Posterior vena cava (tissue), 2 donors: ENCODE measurements at places on chromosomes 5 and 9. TPM values are rescaled to one million over a fixed set of nuclear protein-coding genes. Genes with fewer than 3 reads are reported as not detected.

PCDHB15 gene
- 3.8 TPM for total RNA-seq

IRX1 gene
- total RNA-seq: 0.14 TPM

WDR31 gene
- 2.3 TPM for total RNA-seq

FCN2 gene
- not detected for total RNA-seq

IL3 gene
- total RNA-seq: not detected

C5orf52 gene
- not detected for total RNA-seq

GRIA1 gene
- total RNA-seq: 0.24 TPM

CCL27 gene
- total RNA-seq: 0.33 TPM

SV2C gene
- 0.05 TPM for total RNA-seq

DNA sequence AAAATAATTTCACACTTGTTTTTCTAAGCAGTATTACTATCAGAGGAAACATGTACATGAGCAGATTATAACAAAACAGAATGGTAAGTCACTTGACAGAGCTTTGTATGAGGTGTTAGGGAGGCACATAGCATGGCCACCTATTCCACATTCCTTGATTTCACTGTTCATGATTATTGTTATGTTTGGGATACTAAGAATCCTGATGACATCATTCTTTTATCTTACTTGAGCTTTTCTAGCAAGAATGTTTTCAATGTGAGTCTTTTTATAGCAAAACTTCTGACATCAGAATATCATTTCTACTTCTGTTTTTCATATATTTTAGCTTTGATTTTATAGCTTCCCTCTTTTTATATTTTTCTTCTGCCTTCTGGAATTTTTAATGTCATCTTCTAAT lies 208.2 kb downstream of the DMRTA1 start:
- no peak for DNase-seq

DNA sequence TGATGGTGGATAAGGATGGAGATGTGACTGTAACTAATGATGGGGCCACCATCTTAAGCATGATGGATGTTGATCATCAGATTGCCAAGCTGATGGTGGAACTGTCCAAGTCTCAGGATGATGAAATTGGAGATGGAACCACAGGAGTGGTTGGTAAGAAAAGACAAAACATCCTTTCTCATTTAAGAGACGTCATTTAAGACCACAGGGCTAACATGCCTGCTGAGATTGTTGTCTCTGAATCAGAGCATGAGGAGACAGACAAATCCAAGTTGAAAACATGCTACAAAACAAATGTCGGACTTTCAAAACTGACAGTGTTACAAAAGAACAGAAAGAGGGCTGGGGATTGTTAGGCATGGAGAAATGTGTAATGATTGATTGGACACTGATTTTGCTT lies 4.6 kb downstream of the CCT5 start:
- DNase-seq: no peak

DNA sequence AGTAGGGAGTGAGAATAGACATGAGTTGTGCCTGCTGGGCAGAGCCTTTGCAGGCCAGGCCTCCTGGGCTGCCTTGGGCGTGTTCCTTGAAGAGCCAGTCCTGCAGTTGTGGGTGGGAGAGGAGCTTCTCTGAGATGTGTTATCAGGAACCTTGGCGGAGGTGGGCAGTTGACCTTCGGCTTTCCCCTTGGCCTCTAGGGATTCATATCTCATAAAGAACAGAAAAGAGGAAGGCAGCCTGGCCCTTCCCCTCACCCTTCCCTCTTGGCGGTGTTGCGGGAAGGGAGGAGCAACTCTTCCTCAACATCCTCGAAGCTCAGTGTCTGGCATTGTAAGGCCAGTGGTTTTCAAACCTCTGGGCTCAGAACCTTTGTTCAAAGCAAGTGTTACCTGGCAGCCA lies 59.2 kb downstream of the DAPK1 start:
- no peak for DNase-seq

DNA sequence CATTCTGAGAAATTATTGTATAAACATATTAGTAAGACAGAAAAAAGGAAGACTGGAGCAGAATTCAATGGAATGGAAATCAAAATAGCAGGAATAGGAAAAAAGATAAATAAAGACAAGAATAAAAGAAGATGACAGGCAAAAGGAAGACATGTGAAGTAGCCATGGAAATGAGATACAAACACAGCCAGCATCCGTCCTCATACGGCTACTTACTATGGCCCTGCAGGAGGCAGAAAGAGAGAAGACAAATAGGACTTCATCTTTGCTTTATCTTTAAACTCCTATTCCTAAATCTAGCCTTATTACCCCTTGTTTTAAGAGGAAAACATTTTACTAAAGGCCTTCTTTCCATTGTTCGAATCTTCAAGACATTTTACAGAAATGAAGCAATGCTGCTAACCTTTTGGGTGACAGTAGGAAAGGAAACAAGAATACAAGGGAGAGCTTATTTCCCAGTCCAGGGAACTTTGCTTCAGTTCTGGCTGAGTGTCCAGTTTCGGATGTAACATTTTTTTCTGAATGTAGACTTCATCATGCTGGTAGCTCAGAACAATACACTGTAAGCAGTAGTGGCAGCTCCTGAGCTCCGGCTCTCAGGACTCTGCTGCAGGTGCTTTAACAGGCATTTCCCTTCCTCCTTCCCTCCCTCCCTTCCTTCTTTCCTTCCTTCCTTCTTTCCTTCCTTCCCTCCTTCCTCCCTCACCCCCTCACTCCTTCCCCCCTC lies 106.4 kb upstream of the SLC12A2 start:
- DNase-seq: no peak

DNA sequence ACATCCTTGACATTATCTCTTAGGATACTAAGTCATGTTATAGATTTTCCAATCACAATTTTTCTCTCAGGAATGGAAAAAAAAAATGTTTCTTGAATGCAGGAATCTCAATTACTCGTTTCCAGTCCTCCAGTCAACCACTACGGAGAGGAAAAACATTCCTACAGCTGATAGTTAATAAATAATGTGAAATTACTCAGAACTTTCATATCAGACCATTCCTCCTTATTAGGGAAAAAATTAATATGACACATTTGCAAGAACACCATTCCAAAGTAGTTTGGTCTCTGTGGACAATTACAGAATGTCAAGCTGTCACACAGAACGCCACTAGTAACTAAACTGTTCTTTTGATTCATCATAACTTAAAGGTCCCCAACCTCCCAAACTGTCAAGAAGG lies 31.5 kb downstream of the MED27 start:
- no peak for DNase-seq

GRCh38 chr5:58358501-58359178 lies 101.2 kb downstream of the PLK2 start:
- no peak for DNase-seq

DNA sequence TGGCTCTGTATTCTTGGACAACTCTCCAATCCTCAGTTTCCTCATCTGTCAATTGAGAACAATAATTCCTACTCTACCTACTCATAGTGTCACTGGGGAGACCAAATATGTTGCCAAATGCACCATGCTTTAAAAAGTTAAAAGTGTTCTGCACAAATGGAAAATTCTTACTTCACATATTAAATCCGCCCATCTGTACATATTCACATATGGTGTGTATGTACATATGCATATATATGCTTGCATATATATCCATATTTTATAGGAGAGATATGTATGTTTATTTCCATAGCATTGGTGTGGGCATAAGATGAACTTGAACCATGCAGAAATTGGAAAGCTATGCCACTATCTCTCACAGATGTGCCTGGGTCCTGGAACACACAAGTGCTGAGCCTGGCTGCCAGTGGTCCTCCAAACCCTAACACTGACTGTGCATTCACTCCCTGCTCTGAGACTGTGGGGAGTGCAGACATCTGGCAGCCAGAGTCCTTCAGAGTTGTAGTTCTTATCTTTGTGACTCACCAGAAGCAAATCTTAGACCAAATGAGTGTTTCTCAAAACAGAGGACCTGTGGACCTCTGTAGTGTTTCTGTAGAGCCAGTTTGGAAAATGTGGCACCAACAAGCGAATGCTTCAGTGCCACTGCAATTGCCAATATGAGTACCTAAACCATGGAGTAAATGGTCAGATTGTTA lies 168.7 kb downstream of the GRIA1 start:
- no peak for DNase-seq

GRCh38 chr5:56543441-56544388 lies 271.6 kb upstream of the MAP3K1 start:
- DNase-seq: no peak

- no peak for DNase-seq
Observed at GRCh38 chr9:130452835-130453234, 8.1 kb downstream of the ASS1 start.

DNA sequence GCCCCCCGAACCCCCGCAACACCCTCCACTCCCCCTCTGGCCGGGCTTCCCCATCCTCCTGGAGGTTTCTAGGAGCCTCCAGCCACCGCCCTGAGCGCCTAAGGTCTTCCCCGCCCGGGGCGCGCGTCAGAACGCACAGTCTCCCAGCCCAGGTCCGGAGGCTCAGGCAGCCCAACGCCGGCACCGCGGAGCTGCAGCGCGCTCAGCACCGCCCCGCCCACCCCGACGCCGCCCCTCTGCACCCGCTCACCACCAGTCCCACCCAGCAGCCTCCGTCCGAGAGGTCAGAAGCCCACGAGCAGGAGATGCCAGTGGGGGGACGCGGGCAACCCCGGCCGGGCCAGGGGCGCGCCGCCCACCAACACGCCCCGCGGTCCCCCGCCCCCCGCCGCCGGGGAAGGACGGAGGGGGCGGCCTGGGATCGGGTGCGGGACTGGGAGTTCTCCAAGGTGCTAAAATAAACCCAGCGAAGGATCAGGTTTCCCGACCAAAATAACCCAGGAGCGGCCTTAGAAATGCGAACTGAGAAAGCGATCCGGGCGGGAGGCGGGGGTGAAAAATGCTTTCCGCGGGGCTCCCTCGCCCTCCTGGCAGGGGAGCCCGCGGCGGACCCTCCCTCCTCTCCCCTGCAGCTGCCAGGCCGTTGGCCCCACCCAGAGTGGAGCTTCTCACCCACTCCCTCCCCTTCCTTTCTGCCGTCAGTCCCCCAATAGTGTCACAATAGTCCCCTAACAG lies 6.5 kb upstream of the FAM78A start:
- no peak for DNase-seq

GRCh38 chr5:115500225-115500624 lies 44.4 kb downstream of the FEM1C start:
- no peak for DNase-seq

DNA sequence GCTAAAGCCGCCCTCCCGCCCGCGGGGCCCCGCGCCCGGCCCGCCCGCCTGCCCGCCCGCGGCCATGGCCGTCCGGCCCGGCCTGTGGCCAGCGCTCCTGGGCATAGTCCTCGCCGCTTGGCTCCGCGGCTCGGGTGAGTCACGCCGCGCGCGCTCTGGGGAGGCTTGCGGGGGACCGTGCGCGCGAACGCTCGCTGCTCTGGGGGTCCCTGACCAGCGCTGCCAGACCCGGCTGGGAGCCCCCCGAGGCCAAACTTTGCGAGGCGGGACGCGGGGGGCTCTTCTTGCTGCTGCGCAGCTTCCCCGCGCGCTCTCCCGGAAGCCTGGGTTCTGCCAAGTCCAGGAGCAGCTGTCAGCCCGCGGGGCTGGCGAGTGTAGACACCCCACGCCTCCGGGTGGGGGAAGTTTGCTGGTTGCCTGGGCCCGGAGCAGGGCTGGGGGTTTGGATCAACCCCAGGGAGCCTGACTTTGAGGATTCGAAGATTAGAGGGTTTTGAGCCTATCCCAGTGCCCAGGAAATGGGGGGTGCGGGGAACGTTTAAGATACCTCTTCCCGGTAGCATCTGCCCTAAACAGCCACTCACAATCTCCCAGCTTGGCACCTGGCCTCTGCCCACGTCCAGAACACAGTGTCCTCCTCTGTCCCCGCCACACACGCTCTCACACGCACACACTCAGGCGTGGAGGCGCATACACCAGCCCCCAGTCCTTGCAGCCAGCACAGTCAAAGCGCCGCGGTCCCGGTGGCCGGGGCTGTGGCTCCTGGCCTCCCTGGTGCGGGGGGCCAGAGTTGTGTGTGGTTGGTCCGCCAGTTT lies 535 bp downstream of the UNC5A start:
- DNase-seq: no peak

DNA sequence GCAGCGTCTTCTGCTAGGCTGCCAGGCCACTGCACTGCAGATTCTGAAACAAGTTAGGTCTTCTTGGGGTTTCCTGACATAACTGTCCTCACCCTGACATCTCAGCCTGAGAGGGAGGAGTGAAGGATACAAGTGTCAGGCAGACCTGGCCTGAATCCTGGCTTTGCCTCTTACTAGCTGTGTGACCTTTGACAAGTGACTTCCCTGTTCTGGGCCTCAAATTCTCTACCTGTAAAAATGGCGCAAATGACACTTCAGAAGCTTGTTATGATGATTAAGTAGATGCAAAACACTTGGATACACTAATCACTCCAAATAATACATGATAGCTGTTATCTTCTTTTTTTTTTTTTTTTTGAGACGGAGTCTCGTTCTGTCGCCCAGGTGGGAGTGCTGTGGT lies 119.2 kb upstream of the BOD1 start:
- DNase-seq: no peak

GRCh38 chr9:117234103-117234502 lies 180.8 kb downstream of the ASTN2 start:
- DNase-seq: no peak

- DNase-seq: no peak
Observed at GRCh38 chr9:70036641-70037040, 7.0 kb upstream of the MAMDC2 start.

GRCh38 chr9:19788614-19789271 lies at the start of gene SLC24A2:
SLC24A2 (minus strand) TSS chr9:19789037.
- no peak for DNase-seq

GRCh38 chr9:87678650-87679355 lies 47.1 kb upstream of the CTSL start:
- DNase-seq: no peak

- no peak for DNase-seq
Observed at GRCh38 chr9:133519693-133520092, 5.1 kb downstream of the MYMK start.

DNA sequence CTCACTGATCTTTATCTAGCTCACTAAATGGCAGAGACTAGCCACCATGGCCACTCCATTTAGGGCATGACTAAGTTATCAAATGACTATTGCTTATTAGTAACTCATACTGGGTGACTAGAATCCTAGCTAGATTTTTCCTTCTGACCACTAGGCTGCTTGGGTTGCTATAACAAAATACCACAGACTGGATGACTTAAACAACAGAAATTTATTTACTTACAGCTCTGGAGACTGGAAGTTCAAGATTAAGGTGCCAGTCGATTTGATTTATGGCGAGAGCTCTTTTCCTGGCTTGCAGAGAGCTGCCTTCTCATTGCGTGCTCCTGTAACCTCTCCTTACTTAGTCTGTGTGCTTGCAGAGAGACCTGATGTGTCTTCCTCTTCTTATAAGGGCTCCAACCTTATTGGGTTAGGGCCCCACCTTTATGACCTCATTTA lies 55.0 kb upstream of the APC start:
- DNase-seq: no peak

- no peak for DNase-seq
Observed at GRCh38 chr9:87285183-87285850, 212.3 kb upstream of the DAPK1 start.

- DNase-seq: no peak
Observed at GRCh38 chr5:161258438-161258837, 288.1 kb downstream of the GABRB2 start.

DNA sequence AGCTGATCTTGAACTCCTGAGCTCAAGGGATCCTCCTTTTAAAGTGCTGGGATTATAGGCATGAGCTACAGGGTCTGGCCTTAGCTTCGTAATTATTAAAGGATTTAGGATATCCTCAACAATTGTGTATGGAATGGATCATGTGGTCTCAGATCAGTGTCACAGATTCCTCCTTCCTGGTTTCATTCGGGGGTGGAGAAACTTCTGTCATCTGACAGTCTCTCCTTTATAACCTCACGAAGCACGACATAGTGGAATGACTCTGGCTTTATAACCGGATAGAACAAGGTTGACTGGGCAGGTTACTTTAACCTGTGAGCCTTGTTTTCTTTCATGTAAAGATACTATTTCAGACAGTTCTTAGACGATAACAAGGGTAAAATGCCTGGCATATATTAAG lies 4.4 kb upstream of the GNG10 start:
- no peak for DNase-seq

GRCh38 chr5:5793242-5794117 lies 371.0 kb downstream of the ICE1 start:
- DNase-seq: no peak
